ENCODE measurements at places on chromosomes 7 and 10. TPM values are rescaled to one million over a fixed set of nuclear protein-coding genes. Genes with fewer than 3 reads are reported as not detected.

DNA sequence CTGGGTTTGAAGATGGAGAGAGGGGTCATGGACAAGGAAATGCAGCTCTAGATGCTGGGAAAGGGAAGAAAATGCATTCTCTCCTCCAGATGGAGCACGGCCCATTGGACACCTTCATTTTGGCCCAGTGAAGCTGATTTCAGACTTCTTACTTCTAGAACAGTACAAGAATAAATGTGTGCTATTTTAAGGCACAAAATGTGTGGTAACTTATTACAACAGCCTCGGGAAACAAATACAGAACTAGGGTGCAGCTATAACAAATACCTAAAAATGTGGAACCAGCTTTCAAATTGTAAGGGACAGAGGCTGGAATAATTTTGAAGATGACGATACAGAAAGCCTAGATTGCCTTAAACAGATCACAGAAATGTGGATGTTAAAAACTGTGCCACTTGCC lies 54.1 kb downstream of the CYTH3 start:
- no peak for DNase-seq

DNA sequence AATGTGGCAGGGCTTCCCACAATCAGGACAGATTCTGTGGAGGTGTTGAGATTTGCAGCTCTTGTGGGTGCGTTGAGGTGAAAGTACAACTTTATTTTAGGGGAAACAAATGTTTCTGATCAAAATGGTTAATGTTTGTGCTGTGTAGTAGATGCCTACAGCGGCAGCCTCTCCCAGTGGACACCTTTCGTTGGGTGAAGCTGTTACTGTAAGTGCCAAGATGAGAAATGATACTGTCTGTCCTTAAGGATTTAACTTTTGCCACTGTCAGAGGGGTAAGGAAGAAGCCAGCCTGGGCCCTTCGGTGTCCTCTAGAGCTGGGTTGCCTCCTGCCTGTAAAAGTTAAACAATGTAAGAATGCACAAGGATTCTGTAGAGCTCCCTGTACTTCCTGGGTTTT lies 27.9 kb downstream of the DOCK1 start:
- no peak for DNase-seq

DNA sequence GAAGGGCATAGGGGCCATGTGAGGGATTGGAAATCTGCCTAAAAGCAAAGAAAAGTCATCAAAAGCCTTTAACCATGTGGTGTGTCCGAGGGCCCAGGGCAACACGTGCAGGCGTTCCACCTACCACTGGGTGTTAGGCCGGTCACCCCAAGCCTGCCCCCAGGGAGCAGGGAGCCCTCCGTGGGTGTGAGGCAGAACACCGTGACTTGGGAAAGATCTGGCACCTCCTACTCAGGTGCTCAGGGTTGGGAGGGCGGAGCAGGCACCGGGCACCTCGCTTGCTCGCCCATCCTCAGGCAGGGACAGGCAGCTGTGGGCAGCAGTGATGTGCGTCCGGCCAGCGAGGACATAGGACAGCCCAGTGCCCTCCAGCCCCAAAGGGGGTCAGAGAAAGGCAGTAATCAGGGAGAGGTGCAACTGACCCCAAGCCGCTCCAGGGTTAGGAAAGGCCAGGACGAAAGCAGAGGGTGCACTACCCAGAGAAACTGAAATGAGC lies 80.7 kb upstream of the CHST15 start:
- DNase-seq, result no peak

GRCh38 chr7:103915680-103916357 lies 73.6 kb downstream of the RELN start:
- DNase-seq, result no peak

- DNase-seq, result no peak
These were observed 133.5 kb downstream of the PAXIP1 start for GRCh38 chr7:154869436-154869835.

DNA sequence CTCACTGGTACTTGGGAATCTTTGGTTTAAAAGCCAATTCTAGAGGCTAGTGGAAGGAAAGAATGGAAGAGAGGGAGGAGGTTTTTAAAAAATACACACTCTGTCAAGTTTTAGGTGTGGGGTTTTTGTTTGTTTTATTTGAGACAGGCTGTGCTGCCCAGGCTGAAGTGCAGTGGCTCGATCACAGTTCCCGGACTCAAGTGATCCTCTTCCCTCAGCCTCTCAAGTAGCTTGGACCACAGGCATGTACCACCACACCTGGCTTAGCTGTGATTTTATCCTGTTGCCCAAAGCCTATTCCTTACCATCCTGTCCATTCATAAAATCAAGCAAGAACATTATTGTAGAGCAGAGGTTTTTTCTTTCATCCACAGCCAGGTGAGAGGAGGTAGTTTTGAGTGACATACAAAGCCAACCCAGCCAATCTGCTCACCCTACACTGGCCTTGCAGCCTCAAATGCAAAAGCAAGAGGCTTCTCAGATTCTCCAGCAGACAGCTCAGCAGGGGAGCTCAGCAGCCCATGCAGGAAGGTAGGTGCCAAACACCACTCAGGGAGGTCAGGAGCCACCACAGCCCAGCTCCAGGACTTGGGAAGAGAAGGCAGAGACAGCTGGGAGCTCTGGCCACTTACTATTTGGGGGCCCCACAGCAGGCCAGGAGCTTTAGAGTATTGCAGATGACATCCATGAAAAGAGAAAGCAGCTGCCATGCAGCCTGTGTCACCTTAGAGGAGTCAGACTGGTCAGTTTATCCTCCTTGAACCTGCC lies 65.8 kb downstream of the TMEM209 start:
- no peak for DNase-seq

DNA sequence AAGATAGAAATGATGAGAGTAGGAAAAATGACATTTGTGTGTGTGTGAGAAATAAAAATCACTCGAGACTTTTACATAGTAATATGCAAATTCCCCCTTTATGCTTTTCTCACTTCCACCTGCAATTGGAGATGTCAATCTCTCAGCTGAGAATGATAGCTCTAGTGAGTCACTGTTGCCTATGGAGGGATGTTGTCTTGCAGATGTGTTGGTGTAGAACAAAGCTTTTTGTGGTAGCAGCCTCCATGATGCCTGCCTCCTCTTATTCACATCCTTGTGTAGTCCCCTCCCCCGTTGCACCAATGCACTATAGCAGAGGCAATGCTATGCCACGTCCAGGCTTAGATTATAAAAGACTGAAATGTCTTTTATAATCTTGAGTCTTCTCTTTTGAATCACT lies 33.8 kb downstream of the SPAG6 start:
- no peak for DNase-seq

DNA sequence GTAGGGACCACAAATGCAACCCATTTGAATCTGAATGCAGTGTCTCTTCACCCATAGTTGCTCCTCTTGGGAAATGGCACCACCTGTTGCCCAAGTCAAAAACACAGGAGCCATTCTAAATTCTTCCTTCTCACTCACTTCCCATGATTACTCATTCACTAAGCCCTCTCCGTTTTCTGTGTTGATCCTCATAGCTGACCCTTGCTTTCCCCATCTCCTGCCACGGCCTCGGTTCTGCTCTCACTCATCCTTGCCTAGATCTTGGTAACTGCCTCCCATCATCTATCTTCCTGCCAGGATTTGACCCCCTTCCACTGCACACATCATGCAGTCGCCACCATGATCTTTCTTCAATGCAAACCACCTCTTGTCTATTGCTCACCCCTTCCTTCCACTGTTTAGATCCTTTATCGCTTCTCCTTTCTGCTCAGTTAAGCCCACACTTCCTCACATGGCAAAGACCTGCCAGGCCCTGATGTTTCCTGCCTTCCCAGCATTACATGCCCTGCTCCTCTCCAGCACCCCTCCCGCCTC lies 19.0 kb upstream of the CPN1 start:
- DNase-seq, result no peak

- DNase-seq, result no peak
These were observed 5.8 kb downstream of the PWWP2B start for GRCh38 chr10:132402781-132403241.

GRCh38 chr10:124356701-124357560 lies 61.8 kb downstream of the OAT start:
- DNase-seq, result no peak

GRCh38 chr7:44959433-44959951 lies 19.3 kb downstream of the MYO1G start:
- no peak for DNase-seq

GRCh38 chr7:107119376-107120105 lies 49.3 kb upstream of the HBP1 start:
- DNase-seq, result no peak

- no peak for DNase-seq
These were observed 1106.2 kb downstream of the NRG3 start for GRCh38 chr10:82981137-82981723.

GRCh38 chr10:35631404-35631803 lies 10.7 kb downstream of the FZD8 start:
- DNase-seq, result no peak

DNA sequence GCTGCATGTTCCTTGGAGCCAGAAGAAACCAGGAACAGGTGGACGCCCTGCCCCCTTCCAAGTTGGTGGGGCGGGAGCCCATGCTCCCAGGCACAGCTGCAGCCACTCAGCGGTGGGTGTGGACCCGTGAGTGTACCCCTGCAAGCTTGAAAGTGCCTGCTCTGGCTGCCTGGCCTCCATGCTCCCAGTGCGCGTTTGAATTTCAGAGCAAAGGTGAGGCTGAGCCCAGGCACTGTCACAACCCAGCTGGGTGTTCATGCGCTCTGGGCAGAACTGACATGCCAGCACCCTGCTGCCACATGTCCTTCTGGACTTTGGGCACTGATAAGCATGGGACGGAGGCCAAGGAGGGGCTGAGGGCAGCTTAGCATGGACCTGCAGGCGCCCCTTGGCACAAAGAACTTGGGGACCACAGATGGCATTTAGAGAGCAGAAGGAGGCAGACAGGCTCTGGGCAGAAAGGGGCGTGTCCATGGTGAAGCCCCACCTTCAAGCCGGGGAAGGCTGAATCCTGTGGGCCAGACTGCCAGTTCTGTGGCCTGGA lies 402.0 kb upstream of the NRG3 start:
- no peak for DNase-seq

- DNase-seq, result no peak
These were observed 20.0 kb upstream of the JAZF1 start for GRCh38 chr7:28200598-28200997.

DNA sequence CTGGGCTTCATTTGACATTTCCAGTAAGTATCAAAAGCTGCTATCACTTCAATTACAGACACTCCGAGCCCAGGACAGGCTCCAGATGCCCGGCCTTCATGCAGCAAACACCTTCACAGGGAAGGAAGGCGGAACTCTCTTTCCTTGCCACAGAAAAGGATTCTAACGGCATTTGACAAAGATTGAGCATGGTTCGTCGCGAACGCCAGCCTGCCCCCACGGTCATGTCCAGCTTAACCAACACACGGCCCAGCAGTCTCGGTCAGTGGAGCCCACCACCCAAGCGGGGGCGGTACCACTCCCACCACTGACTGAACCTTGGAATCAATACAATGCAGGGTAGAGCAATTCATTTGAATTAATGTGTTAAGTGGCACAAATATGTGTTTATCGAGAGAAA lies 607.2 kb downstream of the DNAJB6 start:
- no peak for DNase-seq

DNA sequence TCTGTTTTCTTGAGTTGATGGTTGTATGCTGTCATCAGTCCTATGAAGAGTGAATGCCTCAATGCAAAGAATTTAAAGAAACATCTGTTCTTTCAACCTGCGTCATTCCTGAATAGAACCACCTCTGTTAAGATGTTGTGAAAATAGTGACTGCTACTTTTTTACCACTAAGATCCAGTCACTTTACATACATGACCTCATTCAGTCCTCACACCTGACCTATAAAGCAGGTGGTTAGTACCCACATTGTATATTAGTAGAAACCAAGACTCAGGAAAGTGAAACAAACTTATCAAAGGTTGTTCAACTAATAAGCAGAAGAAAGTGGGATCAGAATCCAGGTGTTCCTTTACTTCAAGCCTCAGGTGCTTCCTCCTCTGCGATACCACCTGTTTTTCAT lies 64.8 kb downstream of the ITGB8 start:
- DNase-seq, result no peak

DNA sequence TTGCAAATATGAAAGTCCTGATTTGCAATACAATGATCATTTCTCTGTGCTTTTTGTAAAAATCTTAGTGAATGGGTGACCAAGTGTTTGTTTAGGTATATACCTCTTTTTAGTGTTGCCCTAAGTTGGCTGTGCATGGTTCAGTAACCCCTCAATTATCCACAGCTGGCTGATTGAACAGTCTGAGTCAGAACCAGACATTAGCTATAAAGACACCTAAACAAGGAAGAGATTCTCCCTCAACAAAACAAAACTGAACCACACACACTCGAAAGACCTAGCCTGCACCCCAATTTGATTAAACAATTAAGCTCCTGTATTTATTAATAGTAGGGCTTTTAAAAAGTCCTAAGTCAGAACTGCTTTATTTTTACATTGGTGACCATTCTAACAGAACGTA lies 2.8 kb downstream of the RSBN1L start:
- DNase-seq, result no peak

DNA sequence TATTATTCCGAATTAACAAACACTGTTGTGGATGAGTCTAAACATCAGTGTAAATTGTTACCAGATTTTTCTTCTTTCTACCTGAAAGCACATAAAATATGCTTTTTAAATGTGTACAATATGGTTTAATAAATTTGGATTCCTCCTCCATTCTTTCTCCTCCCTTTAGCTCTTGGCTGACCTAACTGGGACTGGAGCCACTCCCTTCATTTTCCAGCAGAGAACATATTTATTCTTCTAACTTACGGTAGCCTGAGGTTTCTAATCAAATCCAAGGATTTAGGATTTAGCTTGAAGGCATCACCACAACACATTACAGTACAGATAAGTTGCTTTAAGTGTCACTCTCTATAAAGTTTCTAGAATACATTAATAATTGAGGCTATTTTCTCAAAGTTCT lies 88.2 kb upstream of the SEMA3C start:
- no peak for DNase-seq

GRCh38 chr10:119608316-119609155 lies 11.8 kb upstream of the TIAL1 start:
- DNase-seq, result no peak

DNA sequence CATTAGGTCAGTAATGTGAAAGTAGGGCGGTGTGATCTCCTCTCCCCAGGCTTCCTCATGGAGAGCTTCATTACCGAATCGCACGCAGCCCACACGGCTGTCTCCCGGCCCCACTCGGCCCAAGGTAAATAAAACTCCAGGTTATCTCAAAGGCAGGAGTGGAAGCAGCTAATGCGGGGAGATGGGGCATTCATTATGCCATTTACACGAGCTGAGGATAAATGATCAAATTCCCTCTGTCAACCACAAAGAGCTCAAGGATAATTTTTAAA lies 93.5 kb downstream of the ADARB2 start:
- no peak for DNase-seq

- no peak for DNase-seq
These were observed 89.2 kb downstream of the RNF216 start for GRCh38 chr7:5692112-5692844.

- no peak for DNase-seq
These were observed 12.1 kb downstream of the OR9A4 start for GRCh38 chr7:141928146-141928844.

The HOGA1 gene
- polyA plus RNA-seq, result 49.9 TPM

The PNLIP gene
- polyA plus RNA-seq, result not detected

The STEAP4 gene
- 0.19 TPM for polyA plus RNA-seq

The GIMAP4 gene
- polyA plus RNA-seq, result 26.2 TPM

The SGMS1 gene
- 42.9 TPM for polyA plus RNA-seq

The ZNF467 gene
- polyA plus RNA-seq, result 28.8 TPM

The C10orf67 gene
- 2.3 TPM for polyA plus RNA-seq

The CCDC3 gene
- polyA plus RNA-seq, result 14.8 TPM

The SORCS1 gene
- polyA plus RNA-seq, result 4.5 TPM

The WNT2 gene
- 1.2 TPM for polyA plus RNA-seq

The SBDS gene
- polyA plus RNA-seq, result 114 TPM

The LRRC61 gene
- 22.2 TPM for polyA plus RNA-seq

The CFAP70 gene
- polyA plus RNA-seq, result 17.2 TPM

The CYP3A5 gene
- 2.0 TPM for polyA plus RNA-seq

The AKR1C3 gene
- 8.6 TPM for polyA plus RNA-seq

All from left renal pelvis (tissue), 4 donors.